Mucosa of descending colon (tissue), 3 donors: ENCODE measurements at places on chromosomes 11 and 22. TPM values are rescaled to one million over a fixed set of nuclear protein-coding genes. Genes with fewer than 3 reads are reported as not detected.

GRCh38 chr22:23529166-23530103 is 50.7 kb downstream of the IGLL1 start:
- no peak for DNase-seq

DNA sequence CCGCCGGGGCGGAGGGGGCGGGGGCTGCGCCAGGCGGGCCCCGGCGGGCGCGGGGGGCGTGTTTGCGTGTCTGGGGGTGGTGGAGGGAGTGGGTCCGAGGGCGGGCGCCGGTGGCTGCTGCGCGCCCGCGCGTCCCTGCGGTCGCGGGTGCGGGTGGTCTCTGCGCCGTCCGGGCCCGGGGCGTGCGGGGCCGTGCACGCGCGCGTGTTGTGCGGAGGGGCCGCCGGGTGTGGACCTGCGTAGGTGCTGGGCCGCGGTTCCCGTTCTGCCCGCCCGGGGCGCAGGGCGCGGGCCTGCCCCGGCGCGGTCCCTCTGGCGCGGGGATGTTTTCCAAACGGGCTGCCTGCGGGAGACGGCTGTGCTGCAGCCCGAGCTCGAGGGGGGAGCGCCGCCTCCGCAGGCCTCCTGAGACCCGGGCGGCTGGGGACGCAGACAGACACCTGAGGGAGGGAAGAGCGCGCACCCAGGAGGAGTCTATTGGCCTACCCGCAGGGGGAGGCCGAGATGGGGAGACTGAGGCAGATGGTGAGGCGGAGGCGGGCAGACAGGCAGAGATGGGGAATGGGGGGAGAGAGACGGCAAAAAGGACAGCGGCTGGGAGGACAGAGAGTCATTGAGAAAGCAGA is 442 bp downstream of the PELI3 start:
- DNase-seq: no peak

THOC5 gene
- 27.3 TPM for total RNA-seq

P2RX3 gene
- not detected for total RNA-seq

COPB1 gene
- total RNA-seq: 82.1 TPM

GRIA4 gene
- total RNA-seq: 1.6 TPM

- no peak for DNase-seq
These were observed 631.4 kb upstream of the KIRREL3 start for GRCh38 chr11:127631974-127632373.

DNA sequence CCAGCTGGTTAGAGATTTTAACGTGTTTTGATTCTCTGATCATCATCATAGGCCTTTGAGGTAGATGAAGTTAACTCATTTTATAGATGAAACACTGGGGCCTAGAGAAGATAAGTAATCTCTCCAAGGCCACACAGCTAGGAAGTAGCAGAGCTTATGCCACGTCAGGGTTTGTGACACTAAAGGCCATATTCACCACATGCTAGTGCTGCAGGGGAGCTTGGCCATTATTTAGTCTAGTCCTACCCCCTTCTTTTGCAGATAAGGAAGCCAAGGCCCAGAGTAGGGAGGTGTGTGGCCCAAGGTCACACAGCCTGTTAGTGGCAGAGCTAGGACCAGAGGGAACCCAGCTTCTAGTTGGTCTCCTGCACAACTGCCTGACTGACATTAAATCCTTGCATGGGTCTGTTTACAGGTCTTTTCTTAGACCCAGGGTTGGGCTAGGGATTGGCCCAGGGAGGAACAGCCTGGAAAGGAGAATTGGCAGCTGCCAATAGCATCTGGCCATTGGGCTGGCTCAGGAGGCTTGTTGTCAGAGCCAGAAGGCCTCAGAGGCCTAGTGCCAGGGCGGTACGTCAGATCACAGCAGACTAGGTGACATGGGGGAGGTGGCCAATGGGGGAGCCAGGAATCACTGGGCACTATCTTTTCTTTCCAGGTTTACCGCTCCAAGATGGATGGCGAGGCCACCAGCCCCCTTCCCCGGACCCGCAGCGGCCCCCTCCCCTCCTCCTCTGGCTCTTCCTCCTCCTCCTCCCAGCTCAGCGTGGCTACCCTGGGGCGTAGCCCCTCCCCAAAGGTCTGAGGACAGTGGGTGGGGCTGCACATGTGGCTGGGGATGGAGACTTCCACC is 36.0 kb downstream of the PHLDB1 start:
- DNase-seq: no peak

DNA sequence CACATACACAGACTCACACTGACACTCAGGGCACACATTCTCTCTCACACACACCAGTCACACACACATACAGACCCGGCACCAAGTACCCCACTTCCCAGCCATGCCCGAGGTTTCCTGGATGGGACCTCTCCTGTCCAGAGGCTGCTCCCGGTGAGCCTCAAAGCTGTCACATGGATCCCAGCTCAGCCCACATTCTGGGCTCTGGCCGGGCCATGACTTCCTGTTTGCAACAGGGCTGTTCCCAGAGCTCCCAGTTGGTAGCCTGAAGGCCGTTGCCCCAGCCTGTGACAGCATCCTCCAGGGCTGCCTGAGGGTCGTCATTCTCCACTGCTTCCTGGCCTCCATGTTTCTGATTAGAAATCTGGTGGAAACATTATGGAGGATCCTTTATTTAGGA is 14.6 kb upstream of the CYP2D6 start:
- peak; percentile 5 for DNase-seq
